ENCODE measurements at places on chromosomes 6 and 20.
A peak's percentile ranks its signal among the peaks of the same experiment; 100 is the strongest.

- peak; percentile 87 for DNase-seq
Measured at GRCh38 chr6:155247618-155248007, 16.2 kb upstream of the CLDN20 start.

- no peak for DNase-seq
Measured at GRCh38 chr20:24018796-24019195, 30.2 kb upstream of the GGTLC1 start.

DNA sequence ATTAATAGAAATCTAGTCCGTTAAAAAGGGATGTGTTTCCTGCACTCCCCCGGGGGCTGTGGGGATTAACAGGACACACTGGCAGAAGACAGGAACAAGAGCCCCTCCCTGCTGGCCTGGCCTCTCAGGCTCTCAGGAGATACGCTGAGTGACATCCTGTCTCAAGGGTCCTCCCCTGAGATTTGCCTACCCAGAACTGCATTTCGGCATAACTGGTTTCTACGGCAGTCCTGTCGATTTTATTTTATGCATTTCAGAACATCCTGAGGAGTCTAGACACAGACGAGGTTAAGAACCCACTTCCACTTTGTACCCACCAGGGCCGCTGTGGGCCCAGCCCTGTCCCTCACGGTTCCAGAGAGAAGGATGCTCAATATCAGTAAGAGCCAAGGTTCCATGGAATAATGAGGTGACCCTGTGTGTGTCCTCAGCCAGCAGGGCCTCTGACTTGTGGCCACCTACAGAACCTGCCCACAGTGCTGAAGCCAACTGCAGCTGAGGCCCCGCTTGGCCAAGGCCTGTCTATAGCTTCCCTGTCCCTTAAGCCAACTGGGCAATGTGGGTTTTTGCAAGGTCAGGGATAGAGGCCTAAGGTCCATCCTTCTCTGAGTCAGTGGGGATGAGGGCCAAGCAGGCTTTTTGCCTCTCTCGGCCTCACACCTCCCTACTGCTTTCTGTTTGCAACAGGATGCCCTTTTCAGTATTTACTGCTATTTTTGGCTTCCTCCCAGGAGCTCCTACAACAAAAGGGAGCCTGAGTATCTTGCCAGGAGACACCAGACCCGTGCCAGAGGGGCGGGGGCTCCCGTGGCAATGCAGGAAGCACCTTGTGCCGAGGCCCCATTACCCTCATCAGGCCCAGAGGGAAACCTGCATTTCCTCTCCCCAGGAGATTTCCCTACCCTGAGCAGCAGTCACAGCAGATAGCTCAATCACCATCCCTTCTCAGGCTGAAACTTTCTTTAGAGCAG, 14.7 kb downstream of the UQCC2 start:
- no peak for DNase-seq

- DNase-seq = no peak
Measured at GRCh38 chr6:85460921-85461797, 11.3 kb downstream of the NT5E start.

DNA sequence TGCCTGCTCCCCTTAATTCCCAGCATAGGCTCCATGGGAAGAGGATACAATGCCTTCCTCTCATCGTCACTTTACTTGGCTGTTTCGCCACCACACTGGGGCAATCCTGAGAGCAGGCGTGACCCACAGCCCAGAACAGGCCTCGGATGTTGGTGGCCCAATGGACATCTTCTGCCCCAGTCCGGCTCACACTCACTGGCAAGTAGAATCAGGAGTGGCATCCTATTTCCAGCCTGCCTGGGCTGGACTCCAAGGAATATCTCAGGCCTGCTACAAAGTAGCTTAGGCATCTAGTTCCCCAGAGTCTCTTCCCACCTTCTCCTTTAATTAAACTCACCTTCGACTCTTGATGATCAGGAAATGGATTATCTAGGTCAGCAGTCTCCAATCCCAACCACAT, 110.5 kb downstream of the LRFN2 start:
- no peak for DNase-seq

GRCh38 chr6:44267252-44267651, 1.9 kb upstream of the NFKBIE start:
- DNase-seq = no peak

DNA sequence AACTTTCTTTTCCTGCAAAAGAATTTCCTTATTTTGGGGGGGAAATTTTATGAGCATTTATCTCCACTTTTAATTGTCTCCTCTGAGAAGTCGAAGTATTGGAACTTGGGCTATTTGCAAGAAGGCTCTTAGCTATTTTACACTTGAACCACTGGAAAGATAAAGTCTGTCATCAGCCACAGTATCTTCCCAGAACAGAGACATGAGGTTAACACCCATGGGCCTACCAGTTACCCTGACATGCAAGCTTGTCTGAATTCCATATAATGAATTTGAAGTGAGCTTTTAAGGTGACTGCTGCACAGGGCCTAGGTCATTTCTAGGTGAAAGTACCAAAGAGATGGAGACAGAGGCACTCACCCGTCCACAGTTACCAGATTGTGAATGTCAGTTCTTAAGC, 193.1 kb downstream of the SIM1 start:
- DNase-seq = no peak

- DNase-seq = no peak
Measured at GRCh38 chr20:62321521-62321948, 18.7 kb downstream of the ADRM1 start.

- no peak for DNase-seq
Measured at GRCh38 chr6:136795996-136796395, 3.7 kb upstream of the MAP3K5 start.

DNA sequence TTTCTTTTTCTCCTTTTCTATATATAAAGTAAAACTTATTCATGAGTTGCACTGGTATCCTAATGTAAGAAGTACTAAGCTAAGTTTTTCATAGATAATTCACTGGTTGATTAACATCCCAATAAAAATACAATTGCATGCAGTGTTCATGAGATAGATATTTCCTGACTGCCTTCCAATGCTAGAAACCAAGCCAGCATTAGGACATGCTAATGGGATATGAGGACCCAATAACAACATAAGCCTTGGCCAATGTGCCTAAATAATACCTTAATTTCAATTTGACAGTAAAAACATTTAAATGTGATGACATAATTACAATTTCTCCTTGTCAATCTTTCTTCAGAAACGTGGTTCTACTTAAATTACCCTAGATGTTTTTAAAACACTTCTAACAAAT, 152.7 kb downstream of the RNGTT start:
- DNase-seq = no peak

GRCh38 chr6:143952060-143952778, 55.8 kb downstream of the PLAGL1 start:
- DNase-seq = no peak

- no peak for DNase-seq
Measured at GRCh38 chr6:150680510-150680909, 80.8 kb downstream of the PLEKHG1 start.

DNA sequence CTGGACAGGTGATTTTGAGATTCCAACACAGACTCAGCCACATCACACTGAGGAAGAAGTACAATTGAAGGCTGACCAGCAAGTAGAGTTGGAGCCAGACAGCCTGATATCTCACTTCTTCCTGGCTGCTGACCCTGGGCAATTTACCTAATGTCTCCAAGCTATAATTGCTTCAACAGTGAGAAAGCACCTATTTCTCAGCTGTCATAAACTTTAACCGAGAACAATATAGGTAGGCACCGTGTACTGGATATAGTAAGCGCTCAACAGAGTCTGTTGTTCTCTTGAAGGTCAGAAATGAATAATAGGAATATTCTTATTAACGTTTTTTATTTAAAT, 28.3 kb downstream of the STX7 start:
- no peak for DNase-seq

- no peak for DNase-seq
Measured at GRCh38 chr6:87293526-87293925, 28.9 kb upstream of the SMIM8 start.

DNA sequence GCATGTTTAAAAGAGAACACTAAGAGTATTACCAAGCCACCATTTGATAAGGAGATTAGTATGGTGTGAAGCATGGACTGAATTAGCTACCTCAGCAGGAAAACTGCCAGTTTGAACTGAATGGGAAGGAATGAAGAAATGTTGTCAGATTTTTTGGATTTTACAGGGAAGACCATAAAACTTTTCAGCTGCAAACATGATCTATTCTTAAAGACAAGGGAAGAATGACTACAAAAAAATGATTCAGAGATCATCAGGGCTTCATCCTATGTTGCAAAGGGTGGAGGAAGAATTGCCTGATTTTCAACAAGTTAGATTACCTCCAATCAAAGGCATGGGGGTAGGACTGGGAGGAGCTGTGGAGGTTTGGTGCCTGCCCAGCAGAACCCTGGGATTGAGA, 49.3 kb upstream of the MTRF1L start:
- DNase-seq = no peak

- DNase-seq = no peak
Measured at GRCh38 chr6:17591287-17591686, 8.8 kb upstream of the FAM8A1 start.

- peak; percentile 19 for DNase-seq
Measured at GRCh38 chr6:55040102-55040848, 134.0 kb upstream of the HCRTR2 start.

- DNase-seq = no peak
Measured at GRCh38 chr6:164917211-164917610, 392.2 kb downstream of the C6orf118 start.

GRCh38 chr6:29826271-29826670, 1.4 kb upstream of the HLA-G start:
- no peak for DNase-seq

GRCh38 chr6:41428996-41429421, 93.6 kb downstream of the NCR2 start:
- DNase-seq = no peak

DNA sequence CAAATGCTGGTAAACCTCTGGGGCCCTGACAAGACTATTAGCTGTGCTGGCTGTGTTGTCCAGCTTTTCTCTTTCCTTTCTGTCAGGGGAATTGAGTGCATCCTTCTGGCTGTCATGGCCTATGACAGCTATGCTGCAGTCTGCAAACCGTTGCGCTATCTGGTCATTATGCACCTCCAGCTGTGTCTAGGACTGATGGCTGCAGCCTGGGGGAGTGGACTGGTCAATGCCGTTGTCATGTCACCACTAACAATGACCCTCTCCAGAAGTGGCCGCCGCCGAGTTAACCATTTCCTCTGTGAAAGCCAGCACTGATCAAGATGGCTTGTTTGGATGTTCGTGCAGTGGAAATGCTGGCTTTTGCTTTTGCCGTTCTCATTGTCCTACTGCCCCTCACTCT, 20.3 kb downstream of the OR2B6 start:
- no peak for DNase-seq

- no peak for DNase-seq
Measured at GRCh38 chr20:40275738-40276137, 413.3 kb downstream of the MAFB start.

DNA sequence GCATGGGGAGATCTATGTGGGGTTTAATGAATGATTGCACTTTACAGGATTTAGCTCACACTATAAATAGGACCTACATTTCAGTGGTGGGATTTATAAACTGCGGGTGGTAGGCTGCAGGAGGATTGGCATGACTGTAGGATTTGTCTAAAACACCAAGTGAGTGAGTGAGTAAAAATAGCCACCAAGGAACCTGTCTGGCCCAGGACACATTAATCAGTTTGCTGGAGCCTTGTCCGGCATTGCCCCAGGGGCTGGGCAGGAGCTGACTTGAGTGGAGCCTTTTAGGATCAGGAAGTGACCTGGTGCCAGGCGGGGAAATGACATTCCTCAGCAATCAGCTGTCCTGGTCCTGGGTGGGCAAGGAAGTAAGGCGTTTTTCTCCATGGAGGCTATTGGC, 278.7 kb upstream of the PRND start:
- DNase-seq = no peak

GRCh38 chr6:129859524-129859923, 1.6 kb downstream of the TMEM244 start:
- DNase-seq = no peak

GRCh38 chr6:75201901-75202672, 3.8 kb downstream of the COL12A1 start:
- DNase-seq = no peak

GRCh38 chr20:40966516-40967185, 62.0 kb upstream of the TOP1 start:
- no peak for DNase-seq

GRCh38 chr6:147709396-147710272, 201.1 kb downstream of the SAMD5 start:
- no peak for DNase-seq

- DNase-seq = no peak
Measured at GRCh38 chr20:4111440-4112411, 96.4 kb upstream of the RNF24 start.
